Effector memory CD4-positive, alpha-beta T cell (primary cell): ENCODE measurements at places on chromosomes 7 and 10.
A peak's percentile ranks its signal among the peaks of the same experiment; 100 is the strongest.

DNA sequence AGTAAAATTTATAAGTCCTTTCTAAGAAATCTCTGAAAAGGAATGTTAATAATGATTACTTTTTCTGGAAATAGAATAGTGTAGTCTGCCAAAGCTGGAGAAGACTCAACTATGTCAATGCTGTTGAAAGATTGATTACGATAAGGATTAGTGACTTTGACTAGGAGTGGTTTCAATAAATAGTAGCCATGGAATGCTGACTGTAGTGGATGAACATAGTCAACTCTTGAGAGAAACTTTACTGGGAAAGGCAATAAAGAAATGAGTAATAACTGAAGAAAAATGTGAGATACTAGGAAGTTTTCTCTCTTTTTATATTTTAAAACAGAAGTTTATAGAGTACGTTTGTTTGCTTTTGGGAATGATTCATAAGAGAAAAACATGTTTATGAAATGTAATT, 105.0 kb upstream of the CDK13 start:
- H3K27me3 ChIP-seq: no peaks in the 10 kb centered on the region
- H3K4me1 ChIP-seq: no peaks in the 10 kb centered on the region
- DNase-seq: no peak
- H3K36me3 ChIP-seq: no peaks in the 10 kb centered on the region
- H3K4me3 ChIP-seq: no peak overlapping the region

DNA sequence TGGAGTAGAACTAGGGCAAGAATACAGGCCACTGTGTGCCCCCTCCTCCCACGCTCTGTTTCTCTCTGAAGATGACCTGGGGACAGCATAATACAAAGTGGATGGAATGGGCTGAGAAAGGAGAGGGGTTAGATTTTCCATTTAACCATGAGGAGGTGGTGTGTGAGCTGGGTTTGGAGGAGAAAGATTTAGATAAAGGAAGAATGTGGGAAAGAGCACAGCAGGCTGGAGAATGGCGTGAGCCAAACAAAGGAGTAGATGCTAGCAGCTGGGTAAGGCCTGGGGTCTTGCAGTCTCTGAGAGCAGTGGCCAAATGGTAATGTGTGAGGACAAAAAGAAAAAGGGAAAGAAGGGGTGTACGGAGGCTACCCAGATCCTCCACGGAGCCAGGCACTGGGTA, 8.6 kb downstream of the PNLIPRP2 start:
- no peak for DNase-seq
- H3K36me3 ChIP-seq: no peaks in the 10 kb centered on the region
- no peaks in the 10 kb centered on the region for H3K27me3 ChIP-seq
- H3K27ac ChIP-seq: no peak overlapping the region

DNA sequence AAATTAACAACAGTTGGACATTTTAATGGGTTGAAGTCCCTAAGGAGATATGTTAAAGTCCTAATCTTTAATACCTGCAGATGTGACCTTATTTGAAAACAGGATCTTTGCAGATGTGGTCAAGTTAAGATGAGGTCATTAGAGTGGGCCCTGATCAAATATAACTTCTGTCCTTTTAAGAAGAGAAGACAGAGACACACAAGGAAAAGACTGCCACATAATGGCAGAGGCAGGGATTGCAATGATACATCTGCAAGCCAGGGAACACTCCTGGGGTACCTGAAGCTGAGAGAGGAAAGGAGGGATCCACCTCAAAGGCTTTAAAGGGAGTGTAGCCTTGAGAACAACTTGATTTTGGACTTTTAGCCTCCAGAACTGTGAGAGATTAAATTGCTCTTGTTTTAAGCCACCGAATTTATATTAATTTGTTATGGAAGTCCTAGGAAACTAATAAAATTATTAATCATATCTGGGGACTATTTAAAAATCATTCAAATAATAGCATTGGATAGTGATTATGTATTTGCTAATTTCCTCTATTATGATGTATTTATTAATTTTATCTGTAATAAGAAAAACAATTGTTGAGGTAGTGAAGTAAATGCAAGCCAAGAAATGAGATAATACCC, 700.0 kb upstream of the PCDH15 start:
- H3K27ac ChIP-seq: no peak overlapping the region
- H3K4me1 ChIP-seq: no peaks in the 10 kb centered on the region
- no peak overlapping the region for H3K4me3 ChIP-seq
- H3K27me3 ChIP-seq: no peaks in the 10 kb centered on the region
- no peak for DNase-seq
- H3K36me3 ChIP-seq: no peaks in the 10 kb centered on the region

GRCh38 chr10:133379801-133380666, 972 bp downstream of the PAOX start:
- peak overlapping the region; percentile 48 for H3K4me3 ChIP-seq
- H3K27me3 ChIP-seq: no peaks in the 10 kb centered on the region
- H3K36me3 ChIP-seq: no peaks in the 10 kb centered on the region

GRCh38 chr7:140275069-140275965, 98.5 kb upstream of the KDM7A start:
- no peaks in the 10 kb centered on the region for H3K4me1 ChIP-seq
- H3K4me3 ChIP-seq: no peak overlapping the region
- no peak overlapping the region for H3K27ac ChIP-seq
- no peaks in the 10 kb centered on the region for H3K36me3 ChIP-seq
- DNase-seq: no peak
- no peaks in the 10 kb centered on the region for H3K27me3 ChIP-seq

GRCh38 chr10:83075016-83075814, 1064.1 kb upstream of the GHITM start:
- H3K4me1 ChIP-seq: no peaks in the 10 kb centered on the region
- H3K27ac ChIP-seq: no peak overlapping the region
- DNase-seq: no peak
- no peaks in the 10 kb centered on the region for H3K27me3 ChIP-seq

- no peaks in the 10 kb centered on the region for H3K4me1 ChIP-seq
- H3K27me3 ChIP-seq: no peaks in the 10 kb centered on the region
- H3K36me3 ChIP-seq: no peaks in the 10 kb centered on the region
- no peak overlapping the region for H3K27ac ChIP-seq
- no peak overlapping the region for H3K4me3 ChIP-seq
- DNase-seq: no peak
Measured at GRCh38 chr7:137074391-137075030, 206.1 kb downstream of the CHRM2 start.

GRCh38 chr10:120456626-120457430, at the start of gene PLPP4:
TSS of gene PLPP4 (plus strand) at chr10:120457227. CDS start at chr10:120457306, 79 bp downstream.
- H3K4me3 ChIP-seq: no peak within 1 kb of the TSS
- no peak within 1 kb of the TSS for H3K27ac ChIP-seq
- DNase-seq: no peak
- no peaks in the 10 kb centered on the region for H3K4me1 ChIP-seq
- H3K27me3 ChIP-seq: no peaks in the 10 kb centered on the region
- no peaks in the 10 kb centered on the region for H3K36me3 ChIP-seq
